ENCODE measurements at places on chromosomes 4 and X.

- DNase-seq: peak; percentile 73
Observed at GRCh38 chr4:185128272-185129119, 14.6 kb upstream of the SLC25A4 start.

GRCh38 chr4:115113506-115114106 is at the start of gene NDST4:
NDST4 (minus strand) TSS chr4:115113620; CDS start chr4:115077036, 36,584 bp downstream.
- DNase-seq: peak; percentile 44

GRCh38 chr4:181860157-181860556 is 383.0 kb upstream of the TENM3 start:
- no peak for DNase-seq

GRCh38 chr4:38683276-38683675 is 19.3 kb downstream of the KLF3 start:
- no peak for DNase-seq

GRCh38 chr4:176735300-176735699 is 57.4 kb downstream of the VEGFC start:
- DNase-seq: no peak

- no peak for DNase-seq
Observed at GRCh38 chrX:1486177-1486576, 33.5 kb upstream of the ASMTL start.

- no peak for DNase-seq
Observed at GRCh38 chr4:151184523-151185458, 85.4 kb downstream of the RPS3A start.

GRCh38 chrX:43860646-43861370 is 21.4 kb downstream of the MAOB start:
- DNase-seq: peak; percentile 8
